ENCODE measurements at places on chromosomes 6 and 20.

DNA sequence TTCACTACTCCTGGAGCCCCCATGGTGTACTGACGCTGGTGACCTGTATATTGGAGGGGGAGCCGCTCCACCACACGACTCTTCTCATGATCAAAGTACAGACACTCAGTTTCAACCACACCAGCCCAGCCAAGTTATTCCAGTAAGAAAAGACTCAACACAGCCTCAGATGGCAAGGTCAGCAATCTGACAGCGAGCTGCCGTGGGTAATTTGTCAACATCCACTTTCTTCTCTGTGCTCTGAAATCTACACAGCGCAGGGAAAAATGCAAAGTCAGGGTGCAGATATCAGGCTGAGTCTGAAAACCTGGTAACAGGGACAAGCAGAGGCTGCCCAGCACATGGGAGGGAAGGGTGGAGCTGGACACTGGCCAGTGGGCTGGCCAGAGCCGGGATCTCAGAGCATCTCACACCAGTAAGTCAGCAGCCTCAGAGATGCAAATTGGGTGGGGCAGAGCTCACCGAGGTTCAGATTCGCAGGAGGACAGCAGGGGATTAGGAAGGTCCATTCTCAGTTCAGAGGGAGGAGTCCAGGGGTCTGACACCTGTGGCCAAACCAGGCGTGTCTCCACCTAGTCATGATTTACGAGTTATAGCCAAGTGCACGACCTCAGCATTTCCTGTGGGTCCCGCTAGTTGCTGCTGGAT lies 44.5 kb upstream of the RPS6KA2 start:
- DNase-seq: no peak

DNA sequence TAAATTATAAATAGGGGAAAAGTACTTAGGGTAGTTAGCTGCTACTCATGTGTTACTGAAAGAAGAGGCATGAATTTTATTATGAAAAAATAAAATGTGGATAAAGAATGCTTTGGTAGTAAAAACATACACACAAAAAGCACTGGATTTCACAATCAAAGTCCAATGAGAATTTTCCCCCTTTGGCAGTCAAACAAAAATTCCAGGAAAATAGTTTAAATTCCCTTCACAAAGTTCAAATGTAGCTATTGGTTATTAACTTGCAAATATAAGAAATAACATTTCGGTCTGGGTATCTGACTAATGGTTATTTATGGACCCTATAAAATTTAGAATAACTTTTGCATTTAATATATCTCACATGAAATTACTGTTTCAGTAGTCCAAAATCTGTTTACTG lies 210.4 kb downstream of the FOXC1 start:
- no peak for DNase-seq

- DNase-seq: no peak
Measured at GRCh38 chr6:146153040-146153758, 124.3 kb downstream of the GRM1 start.

DNA sequence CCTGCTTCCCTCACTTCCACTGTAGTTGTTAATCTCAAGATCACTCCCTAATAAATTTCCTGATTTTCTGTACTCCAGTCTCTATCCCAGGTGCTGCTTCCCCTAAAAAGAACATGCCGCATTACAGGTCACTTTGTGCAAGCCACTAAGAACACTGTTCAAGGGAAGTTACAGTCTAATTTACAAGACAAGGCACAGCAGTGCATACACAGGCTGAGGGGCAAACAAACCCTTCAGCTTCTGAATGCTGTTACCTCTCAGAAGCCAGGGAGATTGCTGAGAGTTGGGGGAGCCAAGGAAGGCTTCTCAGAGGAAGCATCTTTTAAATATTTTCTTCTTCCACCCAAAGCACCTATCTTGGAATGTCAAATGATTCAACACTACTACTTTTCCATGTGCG lies 445.3 kb upstream of the FLRT3 start:
- DNase-seq: no peak

GRCh38 chr20:44081476-44081875 lies 105.5 kb downstream of the JPH2 start:
- no peak for DNase-seq

DNA sequence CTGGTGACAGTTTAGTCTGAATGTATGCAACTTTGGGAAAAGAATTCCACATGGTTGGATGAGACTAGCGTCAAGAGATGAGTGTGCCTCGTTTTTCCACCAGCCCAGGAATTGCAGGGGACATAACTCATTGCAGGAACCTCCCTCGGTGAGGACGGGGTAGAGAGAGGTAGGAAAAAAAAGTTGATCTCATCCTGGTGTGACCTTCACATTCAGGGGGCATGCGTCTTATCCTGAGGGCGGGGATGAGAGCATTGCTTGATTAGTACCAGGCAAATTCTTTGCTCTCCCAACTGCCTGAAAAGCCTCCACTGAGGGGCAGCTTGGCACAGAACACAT lies 11.8 kb downstream of the TLDC2 start:
- no peak for DNase-seq

GRCh38 chr20:9510911-9511310 lies 3.5 kb upstream of the LAMP5 start:
- DNase-seq: no peak

DNA sequence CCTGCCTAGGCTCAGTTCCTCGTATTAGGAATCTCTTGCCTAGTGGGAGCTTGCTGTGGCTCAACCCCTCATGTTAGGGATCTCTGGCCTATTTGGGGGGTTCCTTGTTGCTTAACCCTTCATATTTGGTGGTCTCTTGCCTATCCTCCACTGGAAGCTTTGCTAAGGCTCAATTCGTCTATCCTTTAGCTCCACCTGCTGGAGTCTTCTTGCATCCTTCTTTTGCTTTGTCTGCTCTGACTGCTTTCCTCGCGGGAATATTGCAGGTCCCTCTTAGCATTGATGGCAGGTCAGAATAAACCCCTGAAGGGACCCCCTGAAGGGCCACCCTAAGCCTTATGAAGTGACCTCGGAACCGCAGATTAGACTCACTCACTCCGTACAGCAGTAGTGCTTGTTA lies 203.0 kb upstream of the TBX18 start:
- DNase-seq: no peak

DNA sequence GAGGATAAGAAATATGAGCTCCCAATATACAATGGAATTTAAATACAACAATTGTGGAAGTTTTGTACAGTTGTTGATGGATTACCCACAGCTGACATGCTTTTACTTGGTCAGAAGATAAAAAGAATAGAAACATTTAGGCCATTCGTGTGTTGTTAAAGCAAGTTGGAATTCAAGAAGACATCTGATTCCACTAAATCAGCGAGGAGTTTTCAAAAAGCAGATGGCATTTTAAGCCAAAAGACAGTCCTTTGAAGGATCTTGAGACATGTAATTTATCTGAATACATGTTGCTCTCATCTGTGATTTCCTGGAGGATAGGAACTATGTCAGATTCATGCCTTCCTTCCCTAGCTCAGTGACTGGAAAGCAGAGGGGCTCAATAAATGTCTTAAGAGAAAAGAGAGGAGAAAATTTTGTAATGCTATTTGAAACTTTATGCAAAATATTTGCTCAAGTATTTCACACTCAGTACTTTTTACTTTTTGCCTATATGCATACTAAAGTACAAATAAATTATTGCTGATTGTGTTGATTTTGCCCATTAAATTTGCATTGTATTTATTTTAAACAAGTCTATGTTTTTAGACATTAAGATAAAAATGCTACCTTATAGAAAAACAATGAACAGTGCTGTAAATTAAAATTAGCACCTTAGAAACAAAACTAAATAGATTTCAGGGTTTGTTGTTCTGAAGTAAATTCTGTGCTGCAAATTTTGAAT lies 733.8 kb upstream of the FLRT3 start:
- no peak for DNase-seq

GRCh38 chr6:157689875-157690274 lies 133.2 kb upstream of the SNX9 start:
- DNase-seq: no peak

DNA sequence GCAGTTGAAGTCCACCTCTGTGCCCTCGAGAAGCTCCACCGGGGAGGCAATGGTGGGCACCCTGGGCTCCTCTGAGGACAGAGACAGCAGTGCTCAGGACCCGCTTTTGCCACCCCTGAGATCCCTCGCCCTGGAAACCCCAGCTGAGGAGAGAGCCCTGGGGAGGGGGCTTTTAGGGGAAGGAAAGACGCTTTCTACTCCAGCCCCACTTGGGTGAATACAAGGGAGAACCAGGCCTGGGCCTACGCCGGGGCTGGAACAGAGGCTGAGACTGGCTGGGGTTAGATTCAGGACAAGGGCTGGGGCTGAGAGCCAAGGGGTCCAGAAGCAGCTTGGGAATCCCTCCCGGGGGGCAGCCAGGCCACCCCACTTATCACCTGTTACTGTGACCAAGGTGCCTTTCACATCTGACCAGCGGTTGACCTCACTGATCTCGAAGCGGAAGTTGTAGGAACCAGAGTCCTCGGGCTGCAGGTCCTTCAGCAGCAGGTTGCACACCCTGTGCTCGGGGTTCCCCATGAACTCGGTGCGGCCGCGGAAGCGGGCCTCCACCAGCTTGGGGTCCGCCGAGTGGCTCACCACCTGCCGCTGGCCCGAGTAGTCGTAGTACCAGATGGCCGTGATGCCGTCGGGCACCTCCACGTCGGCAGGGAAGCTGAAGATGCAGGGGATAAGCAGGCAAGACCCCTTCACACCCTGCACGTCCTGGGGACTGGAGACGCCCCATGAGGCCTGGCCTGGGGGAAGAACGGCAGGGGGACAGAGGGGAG lies 6.2 kb downstream of the SIGLEC1 start:
- DNase-seq: no peak
